ENCODE measurements at places on chromosomes 16 and 17. TPM values are rescaled to one million over a fixed set of nuclear protein-coding genes. Genes with fewer than 3 reads are reported as not detected.

Gene TNFRSF13B
- total RNA-seq = not detected

Gene KRTAP9-4
- not detected for total RNA-seq

Gene CIAO3
- total RNA-seq = 20.0 TPM

Gene SLC5A2
- not detected for total RNA-seq

Gene NRN1L
- total RNA-seq = not detected

Gene C16orf54
- not detected for total RNA-seq

Gene MAPK8IP3
- total RNA-seq = 45.8 TPM

Measured in fibroblast of the aortic adventitia (primary cell).